ENCODE measurements at places on chromosomes 6 and 20. TPM values are rescaled to one million over a fixed set of nuclear protein-coding genes. Genes with fewer than 3 reads are reported as not detected.

Gene PRPH2
- not detected for total RNA-seq

Gene SLC12A5
- total RNA-seq, result 3.1 TPM

Gene SLC2A10
- total RNA-seq, result not detected

Gene COL12A1
- 0.29 TPM for total RNA-seq

Gene ULBP1
- not detected for total RNA-seq

Gene PCMT1
- total RNA-seq, result 56.0 TPM

Gene KCNQ5
- 5.0 TPM for total RNA-seq

Gene PBX2
- 59.6 TPM for total RNA-seq

Gene DEFB126
- not detected for total RNA-seq

Gene ZFP57
- total RNA-seq, result not detected

Gene TRIM15
- not detected for total RNA-seq

Gene FOXC1
- total RNA-seq, result 1.5 TPM

Gene NKX2-4
- not detected for total RNA-seq

Gene DEFB132
- total RNA-seq, result not detected

Gene KCNK16
- not detected for total RNA-seq

Gene MICB
- 18.0 TPM for total RNA-seq

Gene SYCP2
- 0.13 TPM for total RNA-seq

Gene MOXD1
- total RNA-seq, result 0.87 TPM

Gene ELOVL2
- not detected for total RNA-seq

Gene BPIFB2
- not detected for total RNA-seq

Gene FKBP1C
- total RNA-seq, result 1.5 TPM

Gene HLA-DOB
- total RNA-seq, result 30.3 TPM

Gene CRIP3
- 2.2 TPM for total RNA-seq

Gene KCNK5
- total RNA-seq, result 4.2 TPM

Gene LIN28B
- total RNA-seq, result 0.05 TPM

Gene MAS1L
- not detected for total RNA-seq

Gene IFNGR1
- 89.0 TPM for total RNA-seq

Gene SLC17A1
- not detected for total RNA-seq

Gene SEL1L2
- not detected for total RNA-seq

Gene CLIC5
- not detected for total RNA-seq

Gene CARMIL1
- 10.3 TPM for total RNA-seq

Data from GM12878 (cell line).